Tibial artery (tissue), 4 donors: ENCODE measurements at places on chromosomes 12 and 14.

DNA sequence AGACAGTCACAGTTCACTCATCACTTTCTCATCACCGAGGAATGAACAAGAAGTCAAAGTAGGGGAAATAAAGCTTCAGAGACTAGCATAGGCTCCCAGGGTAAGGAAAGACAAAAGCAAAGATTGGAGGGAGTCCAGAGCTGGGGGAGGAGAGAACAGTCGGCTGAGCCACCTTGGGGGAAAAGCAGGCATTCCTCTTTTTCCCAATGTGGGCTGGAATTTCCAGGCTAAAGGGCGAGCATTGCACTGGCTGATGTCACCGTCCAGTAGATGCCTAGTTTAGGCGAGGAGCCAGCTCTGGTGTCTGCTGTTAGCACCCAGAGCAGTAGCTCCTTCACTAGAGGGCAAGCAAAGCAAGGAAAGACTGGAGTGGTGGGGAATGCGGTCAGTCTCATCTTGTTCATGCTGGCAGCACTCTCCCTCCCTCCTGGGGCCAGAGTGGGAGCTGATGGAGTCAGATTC is 8.5 kb upstream of the KRT75 start:
- DNase-seq, result no peak

DNA sequence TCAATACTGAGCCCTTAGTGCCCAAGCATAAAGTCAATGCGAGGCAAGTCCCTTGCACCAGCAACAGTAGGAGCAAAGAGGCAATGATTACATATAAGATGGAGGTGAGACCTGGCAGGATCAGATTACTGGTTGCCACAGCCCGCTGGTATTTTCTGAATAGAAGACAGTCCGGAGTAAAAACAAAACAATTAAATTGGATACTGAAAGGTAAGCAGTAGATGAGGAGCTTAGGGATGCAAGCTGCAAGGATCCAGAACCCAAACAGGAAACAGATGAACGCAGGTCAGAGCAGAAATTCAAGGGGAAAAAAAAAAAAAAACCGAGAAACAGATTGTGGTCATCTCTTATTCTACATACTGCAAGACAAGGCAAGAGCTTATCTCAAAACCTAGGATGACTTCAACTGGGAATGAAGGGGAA is 119.6 kb downstream of the MED13L start:
- no peak for DNase-seq

DNA sequence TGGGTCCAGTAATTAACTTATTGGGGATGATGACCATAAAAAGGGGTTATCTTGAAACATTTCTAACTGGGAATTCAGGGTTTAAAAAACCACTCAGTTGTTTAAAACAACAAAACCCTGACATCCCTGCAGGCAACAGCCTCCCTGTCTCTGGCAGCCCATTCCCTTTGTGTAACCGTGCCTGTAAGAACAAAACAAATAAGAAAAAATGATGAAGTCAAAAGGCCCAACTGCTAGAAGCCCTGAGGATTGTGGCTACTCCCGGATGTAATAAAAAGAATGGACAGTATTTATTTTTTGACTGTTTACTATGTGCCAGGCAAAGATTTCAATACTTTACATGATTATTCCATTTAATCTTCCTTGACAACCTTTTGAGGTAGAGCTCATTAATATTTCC is 75.3 kb downstream of the TMCC3 start:
- DNase-seq, result no peak

DNA sequence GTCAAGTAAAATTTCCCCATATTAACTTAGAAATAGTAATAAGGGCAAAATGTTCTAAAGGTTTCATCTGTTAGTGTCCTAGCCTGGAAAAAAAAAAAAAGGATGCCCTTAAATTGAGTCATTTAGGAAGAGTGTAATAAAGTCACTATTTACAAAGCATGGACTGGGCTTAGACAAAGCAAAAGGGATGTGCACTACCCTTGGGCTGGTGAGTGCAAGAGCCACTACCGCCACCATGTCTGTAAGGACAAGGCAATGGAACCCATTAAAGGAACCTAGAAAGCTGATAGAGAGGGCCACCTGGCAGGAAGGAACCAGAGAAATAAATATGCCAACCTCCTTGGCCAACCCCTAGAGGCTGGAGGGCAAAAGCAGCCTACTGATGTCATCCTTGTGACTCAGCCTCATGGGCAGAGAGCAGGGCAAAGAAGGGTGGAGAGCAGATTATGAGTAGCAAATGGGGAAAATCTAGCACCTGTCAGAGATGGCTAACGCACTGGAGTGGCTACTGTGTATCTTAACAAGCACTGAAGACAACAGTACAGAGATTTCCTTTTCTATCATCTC is 59.5 kb upstream of the FUT8 start:
- no peak for DNase-seq

- no peak for DNase-seq
Measured at GRCh38 chr14:85519661-85520305, 10.2 kb upstream of the FLRT2 start.

GRCh38 chr12:51065530-51065929 is 17.4 kb downstream of the LETMD1 start:
- no peak for DNase-seq

DNA sequence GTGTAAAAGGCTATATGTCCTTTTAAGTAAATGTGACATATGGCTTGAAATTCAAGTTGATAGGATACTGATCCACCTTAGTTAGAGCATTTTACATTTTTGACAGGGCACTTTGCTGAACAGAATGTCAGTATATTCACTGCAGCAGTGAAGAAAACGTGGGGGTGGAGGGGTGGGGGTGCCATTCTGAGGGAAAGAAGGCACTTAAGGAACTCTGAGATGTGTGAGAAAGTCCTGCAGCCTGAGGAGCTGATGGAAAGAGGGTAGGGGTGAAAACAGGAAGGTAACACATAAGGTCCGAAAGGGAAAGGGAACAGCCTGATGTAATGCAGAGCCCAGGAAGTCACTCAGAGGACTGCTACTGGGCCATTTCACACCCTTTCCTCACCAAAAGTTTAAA is 265.5 kb upstream of the GRIP1 start:
- no peak for DNase-seq

DNA sequence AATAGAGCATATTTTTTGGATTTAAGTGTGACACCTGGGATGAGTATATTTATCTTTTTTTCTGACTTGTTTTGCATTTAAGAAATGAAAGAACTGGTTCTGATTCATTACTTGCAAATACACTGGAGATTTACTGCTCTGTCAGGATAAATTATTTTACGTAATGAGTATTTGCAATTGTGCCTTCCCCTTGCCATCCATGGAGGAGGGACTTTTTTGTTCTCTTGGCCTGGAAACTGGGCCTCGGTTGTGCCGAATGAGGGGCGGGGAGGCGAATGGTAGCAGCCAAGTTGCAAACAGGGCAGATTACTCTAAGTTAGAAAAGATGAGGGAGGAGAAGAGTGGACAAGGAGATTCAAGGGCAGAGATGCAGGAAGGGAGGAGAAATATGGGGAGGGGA is 308.7 kb downstream of the ATP23 start:
- DNase-seq, result no peak

DNA sequence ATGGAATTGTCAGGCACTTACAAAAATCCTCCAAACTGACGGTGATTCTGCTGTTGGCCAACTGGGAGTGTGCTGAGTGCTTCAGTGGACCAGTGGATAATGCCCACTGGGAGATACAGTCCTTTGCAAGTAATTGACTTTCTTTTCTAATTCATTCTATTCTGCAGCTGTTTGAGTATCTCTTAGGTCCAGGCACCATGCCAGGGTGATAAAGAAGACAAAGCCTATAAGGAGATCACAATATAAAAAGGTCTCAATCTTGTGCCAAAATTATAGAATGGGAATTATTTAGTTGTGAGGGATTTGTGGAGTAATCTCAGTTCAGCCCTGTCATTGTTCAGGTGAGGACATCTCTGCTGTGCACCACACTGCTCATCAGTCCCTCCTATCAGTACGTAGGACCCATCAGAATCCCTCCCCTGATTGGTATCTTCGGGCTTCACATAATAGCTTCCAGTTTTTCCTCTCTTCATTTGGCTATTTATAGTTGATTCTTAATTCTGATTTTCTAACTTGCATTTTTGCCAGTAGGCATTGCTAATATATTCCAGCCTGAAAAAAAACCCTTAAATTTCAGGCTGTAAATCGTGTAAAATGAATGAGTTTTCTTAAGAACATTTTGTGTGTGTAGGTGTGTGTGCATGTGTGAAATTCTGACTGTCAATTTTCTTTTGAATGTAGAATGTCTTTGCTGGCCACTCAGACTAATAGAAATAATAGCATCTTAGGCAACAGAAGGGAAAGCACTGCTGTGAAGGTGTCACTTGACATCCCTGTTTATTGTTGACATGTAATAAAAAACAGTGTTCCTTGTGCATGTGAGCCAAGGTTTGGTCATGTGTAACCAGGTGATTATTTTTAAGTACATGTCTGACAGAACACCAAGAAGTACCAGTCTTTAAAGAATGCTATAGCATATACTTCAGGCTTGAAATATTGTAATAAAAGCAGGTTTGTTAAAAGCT is 457.6 kb upstream of the RGS6 start:
- no peak for DNase-seq

- no peak for DNase-seq
Measured at GRCh38 chr12:119681111-119681510, 13.2 kb downstream of the PRKAB1 start.

DNA sequence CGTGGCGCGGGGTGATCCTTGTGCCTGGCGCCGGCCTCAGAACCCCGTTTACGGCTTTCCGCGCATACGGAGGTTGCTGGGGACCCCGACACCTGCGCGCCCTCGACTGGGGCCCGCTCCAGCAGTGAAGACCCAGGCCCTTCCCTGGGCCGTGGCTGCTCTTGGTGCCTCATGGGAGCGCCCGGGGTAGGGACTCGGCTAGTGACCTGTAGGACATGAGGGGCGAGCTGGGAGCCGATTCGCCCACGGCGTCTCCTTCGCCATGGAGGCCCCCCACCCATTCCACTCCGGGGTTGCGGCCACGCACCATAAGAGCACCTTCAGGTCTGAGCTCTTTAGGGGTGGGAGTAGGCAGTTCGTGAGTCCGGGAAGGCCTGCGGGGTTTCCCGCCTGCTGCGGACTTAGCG is 14.2 kb upstream of the PAX9 start:
- no peak for DNase-seq

DNA sequence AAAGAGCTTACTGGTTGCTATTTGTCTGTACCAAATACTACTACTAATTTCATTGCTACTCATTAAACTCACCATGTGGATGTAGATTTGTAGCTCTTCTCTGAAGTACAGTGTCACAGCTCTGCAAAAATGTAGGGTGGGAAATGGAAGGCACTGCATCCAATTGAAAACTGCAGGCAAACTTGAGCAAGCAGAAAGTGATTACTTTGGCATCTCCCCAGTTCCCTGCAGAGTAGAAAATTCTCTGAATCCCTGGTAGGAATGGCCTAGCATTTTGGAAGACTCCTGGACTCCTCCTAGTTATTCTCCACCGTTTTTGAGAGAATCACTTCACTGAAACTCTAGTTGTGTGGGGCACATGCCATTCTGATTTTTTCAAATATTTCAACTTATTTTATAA is 239.1 kb downstream of the DIO2 start:
- no peak for DNase-seq

- DNase-seq, result peak; percentile 88
Measured at GRCh38 chr14:104734991-104735779, 11.2 kb downstream of the ADSS1 start.

DNA sequence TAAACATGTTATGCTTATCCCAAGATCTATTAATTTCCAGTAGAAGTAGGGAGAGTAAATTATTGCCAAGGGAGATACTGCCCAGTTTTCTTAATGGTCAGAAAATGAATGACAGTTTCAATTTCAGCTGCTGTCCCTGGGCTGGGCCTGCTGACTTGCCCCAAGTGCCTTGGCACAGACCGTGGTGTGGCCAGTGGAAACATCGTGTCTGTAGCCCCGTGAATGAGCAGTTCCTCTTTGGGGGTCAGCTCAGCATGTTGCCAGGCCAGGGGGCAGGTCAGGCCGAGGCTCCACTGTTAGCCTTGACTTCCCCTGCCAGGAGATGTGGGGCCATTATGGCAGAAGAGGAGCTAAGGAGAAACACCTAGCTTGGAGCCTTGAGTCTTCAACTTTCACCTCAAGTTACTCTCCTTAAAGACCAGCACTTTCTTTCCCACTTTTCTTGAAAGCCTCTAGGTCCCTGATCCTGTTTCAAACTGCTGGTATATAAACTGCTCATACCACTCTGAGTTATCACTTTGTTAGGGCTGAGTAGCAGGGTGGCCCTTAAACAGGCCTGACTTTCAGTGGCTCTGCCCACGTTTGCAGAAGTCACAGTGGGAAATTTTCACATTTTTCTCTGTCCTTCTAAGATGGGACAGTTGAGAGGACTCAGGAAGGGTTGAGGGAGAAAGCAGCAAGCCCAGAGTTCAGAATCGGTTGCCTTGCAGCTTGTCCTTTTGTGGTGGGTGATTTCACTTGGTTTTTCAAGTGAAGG is 73.2 kb downstream of the SUSD6 start:
- DNase-seq, result peak; percentile 31

GRCh38 chr14:65424531-65424930 is 12.0 kb downstream of the FUT8 start:
- DNase-seq, result no peak

- DNase-seq, result no peak
Measured at GRCh38 chr12:95759718-95760117, 30.8 kb downstream of the NTN4 start.

DNA sequence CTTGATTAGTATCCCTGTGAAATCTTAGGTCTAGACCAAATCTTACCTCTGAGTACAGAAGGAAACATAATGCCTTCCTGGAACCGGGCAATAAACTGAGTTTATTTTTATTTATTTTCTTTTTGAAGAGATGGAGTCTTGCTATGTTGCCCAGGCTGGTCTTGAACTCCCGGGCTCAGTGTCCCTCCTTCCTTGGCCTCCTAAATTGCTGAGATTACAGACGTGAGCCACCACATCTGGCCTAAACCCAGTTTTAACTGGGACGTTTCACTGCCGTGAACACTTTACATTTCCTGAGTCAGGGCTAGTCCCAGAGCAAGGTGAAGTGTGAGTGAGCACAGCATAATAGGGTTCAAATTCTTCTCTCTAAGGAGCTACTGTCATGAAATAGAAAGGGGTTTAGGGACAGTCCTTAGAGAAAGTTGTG is 671 bp downstream of the GUCY2C start:
- DNase-seq, result no peak

DNA sequence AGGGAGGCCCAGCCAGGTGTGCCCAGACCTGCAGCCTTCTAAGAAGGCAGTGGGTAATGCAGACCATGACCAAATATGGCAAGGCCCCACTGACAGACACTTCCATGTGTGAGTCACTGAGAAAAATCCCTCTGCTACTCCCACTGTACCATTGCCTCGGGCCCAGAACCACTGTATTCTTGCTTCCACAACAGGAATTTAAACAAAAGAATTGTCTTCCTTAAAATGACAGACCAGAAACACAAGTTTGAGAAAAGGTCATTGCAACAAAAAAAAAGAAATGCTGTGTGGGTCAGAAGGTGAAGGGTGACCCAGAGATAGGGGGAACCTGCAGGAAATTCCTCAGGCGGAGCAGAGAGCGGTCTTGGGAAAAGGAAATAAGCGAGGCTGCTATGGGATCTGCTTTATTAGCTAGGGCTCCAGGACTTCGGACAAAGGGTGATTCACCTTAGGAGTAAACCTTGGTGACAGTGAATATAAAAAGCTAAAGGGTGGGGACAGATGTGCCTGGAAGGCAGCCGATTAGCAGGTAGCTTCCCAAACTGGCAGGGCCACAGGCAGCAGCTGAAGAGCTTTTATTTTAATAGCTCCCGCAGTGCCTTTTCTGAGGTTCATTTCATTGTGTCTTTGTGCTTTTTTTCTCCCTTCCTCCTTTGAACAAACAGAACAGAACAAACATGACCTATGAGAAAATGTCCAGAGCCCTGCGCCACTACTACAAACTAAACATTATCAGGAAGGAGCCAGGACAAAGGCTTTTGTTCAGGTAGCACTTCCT is 185.3 kb upstream of the BCL2L14 start:
- DNase-seq, result no peak
